ENCODE measurements at places on chromosomes 12 and 14.

DNA sequence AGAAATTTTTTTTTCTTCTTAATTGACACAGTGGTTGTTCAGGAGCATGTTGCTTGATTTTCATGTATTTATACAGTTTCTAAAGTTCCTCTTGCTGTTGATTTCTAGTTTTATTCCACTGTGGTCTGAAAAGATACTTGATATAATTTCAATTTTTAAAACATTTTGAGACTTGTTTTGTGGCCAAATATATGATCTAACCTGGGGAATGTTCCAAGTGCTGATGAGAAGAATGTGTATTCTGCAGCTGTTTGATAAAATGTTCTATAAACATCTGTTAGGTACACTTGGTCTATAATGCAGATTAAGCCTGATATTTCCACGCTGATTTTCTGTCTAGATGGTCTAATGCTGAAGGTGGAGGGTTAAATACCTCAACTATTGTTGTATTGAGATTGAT is 151.4 kb upstream of the IFNG-AS1 start:
- no peak for DNase-seq

- DNase-seq: no peak
Measured at GRCh38 chr14:33592297-33592696, 358.6 kb downstream of the EGLN3 start.

GRCh38 chr12:78208092-78208491 is 377.4 kb downstream of the NAV3 start:
- DNase-seq: no peak

DNA sequence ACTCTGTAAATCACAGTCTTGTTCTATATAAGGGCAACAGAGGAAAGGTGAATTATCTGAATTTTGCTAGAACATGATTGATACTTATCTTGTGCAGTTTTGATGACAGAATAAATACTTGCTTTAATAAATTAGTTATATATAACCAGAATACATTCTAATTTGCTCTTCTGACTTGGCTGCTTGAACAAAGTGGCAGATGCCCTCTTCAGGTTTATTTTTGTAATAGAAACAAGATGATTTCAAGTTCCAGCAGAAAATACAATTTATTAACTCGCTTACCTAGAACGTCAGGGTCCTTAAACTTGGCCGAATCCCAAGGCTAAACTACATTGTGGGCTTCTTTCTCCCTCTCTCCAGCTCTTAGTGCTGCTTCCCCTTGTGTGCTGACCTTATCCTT is 57.6 kb upstream of the SSTR1 start:
- DNase-seq: no peak

- no peak for DNase-seq
Measured at GRCh38 chr14:79278798-79279644, 932.3 kb downstream of the DIO2 start.

GRCh38 chr14:60735416-60735815 is 855 bp downstream of the MNAT1 start:
- DNase-seq: no peak

- DNase-seq: no peak
Measured at GRCh38 chr12:129119537-129119936, 266.3 kb downstream of the GLT1D1 start.

- DNase-seq: no peak
Measured at GRCh38 chr14:39433452-39433813, 1.2 kb upstream of the FBXO33 start.

GRCh38 chr12:47709237-47709636 is 3.4 kb upstream of the RPAP3 start:
- DNase-seq: no peak

GRCh38 chr12:14194572-14194971 is 170.9 kb upstream of the ATF7IP start:
- no peak for DNase-seq

- DNase-seq: no peak
Measured at GRCh38 chr12:30930238-30930637, 3.7 kb downstream of the TSPAN11 start.

GRCh38 chr14:22184157-22184829 is 404.7 kb downstream of the DAD1 start:
- no peak for DNase-seq

DNA sequence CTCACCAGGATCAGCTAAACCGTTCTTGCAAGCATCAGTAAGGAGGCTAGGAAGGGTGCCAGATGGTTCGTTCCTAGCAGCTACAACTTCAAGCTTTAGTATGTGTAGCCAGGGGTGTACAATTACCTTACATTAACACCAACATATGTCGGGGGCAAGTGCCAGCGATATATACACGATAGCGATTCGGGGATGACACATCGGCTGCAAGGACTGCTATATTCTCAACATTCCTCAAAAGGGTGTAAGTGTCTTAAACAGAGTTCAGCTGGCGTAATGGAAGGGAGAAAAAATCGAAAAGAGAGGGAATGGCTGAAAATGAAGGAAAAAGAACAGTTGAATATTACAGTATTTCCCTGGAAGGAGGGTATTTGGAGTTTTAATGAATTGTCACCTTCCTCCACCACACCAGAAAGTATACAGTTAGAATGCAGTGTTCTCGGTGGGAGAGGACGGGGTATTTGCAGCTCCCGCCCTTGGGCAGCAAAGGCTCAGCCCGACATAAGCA is 545 bp downstream of the LIMA1 start:
- no peak for DNase-seq

- no peak for DNase-seq
Measured at GRCh38 chr12:111074965-111075364, 154.6 kb upstream of the MYL2 start.
